Omental fat pad (tissue), 4 donors: ENCODE measurements at places on chromosomes 7 and 10.

DNA sequence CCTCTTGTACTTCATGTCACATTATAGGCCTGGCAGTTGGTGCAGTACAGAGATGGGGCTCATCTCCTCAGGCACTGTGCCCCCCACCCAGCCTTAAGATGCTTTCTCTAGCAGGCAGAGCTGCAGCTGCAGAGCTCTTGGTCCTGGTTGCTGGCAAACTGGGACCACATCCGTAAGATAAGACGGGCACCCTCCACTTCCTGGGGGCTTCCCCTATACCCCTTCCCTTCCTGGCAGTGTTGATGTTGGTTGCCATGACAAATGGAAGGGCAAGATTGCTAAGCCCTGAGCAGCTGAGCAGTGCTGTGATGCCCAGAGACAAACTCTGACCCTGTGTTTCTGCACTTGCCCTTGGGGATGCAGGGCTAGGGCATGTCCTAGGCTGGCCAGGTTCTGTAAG is 103.4 kb upstream of the ANLN start:
- no peak for DNase-seq

GRCh38 chr10:86630079-86630478 is 24.3 kb upstream of the OPN4 start:
- no peak for DNase-seq

GRCh38 chr10:59284118-59284975 is 78.0 kb downstream of the FAM13C start:
- DNase-seq, result no peak

DNA sequence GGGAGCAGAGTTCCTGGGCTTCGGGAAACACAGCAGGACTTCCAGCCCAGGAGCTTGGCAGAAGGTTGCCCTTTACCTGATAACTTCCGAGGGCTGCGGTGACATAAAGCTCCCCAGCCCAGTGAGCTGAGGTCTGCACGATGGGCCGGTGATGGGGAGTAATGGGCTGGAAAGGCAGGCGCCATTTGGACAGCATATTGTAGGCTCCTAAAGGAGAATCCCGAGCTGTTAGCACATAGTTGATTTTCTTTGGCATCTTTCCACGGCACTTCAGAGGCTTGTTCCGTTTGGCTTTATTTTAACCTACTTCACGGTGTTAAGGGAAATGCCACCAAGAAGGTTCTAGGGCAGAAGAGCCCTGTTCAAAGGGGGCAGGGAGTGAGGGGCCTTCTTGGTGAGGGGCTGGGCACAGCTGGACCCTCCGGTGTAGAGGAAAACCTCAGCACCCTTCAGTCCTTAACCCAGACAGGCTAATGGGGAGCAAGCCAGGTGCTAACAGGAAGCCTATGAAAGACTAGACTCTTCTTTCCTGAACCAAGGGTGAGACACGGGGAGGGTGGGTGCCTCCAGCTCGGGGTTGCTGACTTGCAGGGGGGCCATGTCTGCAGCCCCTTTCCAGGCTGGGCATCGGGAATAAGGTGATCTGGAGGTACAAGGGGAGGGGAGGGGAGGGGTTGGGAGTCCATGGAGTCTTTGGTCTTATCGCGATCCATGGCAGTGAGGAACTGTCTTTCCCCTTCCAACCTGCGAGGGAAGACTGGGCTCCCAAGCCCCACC is 347.7 kb downstream of the GLRX3 start:
- no peak for DNase-seq

GRCh38 chr10:64731016-64731415 is 1209.8 kb downstream of the REEP3 start:
- DNase-seq, result no peak

GRCh38 chr7:116614499-116615262 is 57.3 kb upstream of the MET start:
- no peak for DNase-seq

GRCh38 chr7:17411922-17412321 is 113.5 kb downstream of the AHR start:
- no peak for DNase-seq

GRCh38 chr10:113434950-113435349 is 117.9 kb upstream of the HABP2 start:
- DNase-seq, result no peak

- DNase-seq, result no peak
These were observed 11.0 kb downstream of the SAMD8 start for GRCh38 chr10:75122505-75122904.

GRCh38 chr10:21764466-21765189 is 230.6 kb downstream of the MLLT10 start:
- DNase-seq, result no peak

DNA sequence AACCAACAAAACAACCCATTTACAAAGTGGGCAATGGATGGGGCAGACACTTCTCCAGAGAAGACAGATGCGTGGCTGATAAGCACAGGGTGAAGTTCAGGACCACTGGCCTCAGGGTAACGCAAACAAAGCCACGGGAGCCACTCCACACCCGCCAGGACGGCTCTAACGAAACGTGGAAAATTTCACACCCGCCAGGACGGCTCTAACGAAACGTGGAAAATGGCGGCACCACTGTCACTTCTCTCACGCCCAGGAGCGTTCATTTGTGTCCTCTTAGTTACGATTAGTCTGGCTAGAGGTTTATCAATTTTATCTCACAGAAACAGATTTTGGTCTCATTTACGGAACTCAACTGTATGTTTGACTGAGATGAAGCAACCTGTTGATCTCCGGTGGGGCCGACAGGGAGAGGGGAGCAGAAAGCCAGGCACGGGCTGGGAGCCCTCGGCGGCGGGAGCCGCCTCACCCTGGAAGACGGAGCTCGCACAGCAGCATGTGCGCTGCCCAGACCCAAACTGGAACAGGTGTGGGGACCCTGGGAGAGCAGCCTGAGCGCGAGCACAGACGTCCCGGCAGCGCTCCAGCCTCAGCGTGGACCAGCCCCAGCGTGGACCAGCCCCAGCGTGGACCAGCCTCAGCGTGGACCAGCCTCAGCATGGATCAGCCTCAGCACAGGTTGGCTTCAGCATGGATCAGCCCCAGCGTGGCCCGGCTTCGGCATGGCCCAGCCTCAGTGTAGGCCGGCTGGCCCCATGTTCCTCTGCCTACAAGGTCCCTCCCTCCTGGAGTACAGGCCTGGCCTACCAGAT is 243.5 kb downstream of the MAD1L1 start:
- DNase-seq, result no peak

GRCh38 chr10:107829161-107829560 is 664.7 kb upstream of the SORCS1 start:
- no peak for DNase-seq

- no peak for DNase-seq
These were observed 19.4 kb downstream of the COPG2 start for GRCh38 chr7:130649004-130649790.

DNA sequence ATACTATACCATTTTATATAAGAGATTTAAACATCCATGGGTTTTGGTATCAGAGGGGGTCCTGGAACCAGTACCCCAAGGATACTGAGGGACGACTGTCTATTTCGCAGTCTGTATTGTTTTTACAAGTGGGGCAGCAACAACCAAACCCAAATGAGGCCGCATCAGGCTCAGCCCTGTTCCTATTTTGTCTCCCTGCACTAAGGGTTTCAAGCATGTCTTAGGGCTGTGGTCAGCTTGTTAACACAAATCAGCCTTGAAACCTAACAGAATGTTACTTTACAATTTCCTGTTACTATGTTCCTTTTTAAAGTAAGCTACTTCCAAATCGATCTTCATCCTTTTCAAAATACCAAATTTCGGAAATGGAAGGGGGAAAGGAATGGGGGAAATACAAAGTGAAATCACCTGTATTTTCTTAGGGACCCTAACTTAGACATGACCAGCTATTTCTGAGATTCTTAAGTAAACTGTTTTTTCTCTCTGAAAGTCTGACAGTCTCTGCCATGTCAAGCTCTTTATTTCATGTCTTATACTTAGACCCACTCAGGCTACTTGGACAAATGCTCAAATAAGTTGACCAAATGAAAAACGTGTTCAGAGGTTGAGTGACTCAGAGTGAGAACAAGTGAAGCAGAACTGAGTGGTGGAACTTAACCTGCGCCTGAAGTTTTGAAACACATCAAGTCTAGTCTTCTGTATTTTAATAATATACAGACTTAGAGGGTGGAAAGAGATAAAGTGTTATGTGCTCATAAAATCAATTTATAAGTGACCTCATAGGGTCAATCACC is 75.8 kb downstream of the C1GALT1 start:
- no peak for DNase-seq

- DNase-seq, result no peak
These were observed 76.9 kb upstream of the PDCD4 start for GRCh38 chr10:110794808-110795207.

GRCh38 chr7:143222782-143223181 is 945 bp downstream of the TAS2R40 start:
- DNase-seq, result no peak

- no peak for DNase-seq
These were observed 27.2 kb downstream of the ATE1 start for GRCh38 chr10:121900443-121901174.

DNA sequence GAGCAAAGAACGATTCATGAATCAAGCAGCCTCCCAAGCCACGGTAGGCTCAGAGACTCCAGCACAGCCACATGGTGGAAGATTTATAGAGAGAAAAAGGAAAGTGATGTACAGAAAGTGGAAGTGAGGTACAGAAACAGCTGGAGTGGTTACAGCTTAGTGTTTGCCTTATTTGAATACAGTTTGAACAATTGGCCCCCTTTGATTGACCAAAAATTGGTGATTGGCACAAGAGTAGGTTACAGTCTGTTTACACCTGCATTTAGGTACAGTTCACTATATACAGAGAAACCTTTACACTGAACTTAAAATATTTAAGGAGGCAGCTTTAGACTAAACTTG is 136.4 kb upstream of the ASAH2 start:
- no peak for DNase-seq

- no peak for DNase-seq
These were observed 45.7 kb downstream of the IKZF1 start for GRCh38 chr7:50349963-50350944.

DNA sequence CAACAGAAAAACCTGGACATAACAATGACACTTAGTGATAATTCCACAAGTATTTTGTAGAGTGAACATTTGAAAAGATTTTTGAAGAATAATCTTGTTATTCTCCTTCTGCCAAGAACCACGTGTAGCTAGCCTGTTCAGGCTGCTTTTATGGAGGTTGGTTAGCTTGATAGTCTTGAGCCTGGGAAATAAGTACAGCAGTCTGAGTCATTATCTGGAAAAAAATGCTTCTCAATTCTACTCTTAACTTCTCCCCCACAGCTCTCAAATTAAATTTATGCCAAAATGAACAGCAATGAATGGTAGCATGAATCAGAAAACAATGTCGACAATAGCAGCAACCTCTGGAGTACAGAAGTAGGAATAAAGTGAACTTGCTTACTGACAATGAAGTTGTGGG is 63.2 kb downstream of the GPR37 start:
- no peak for DNase-seq

GRCh38 chr10:110747609-110748464 is 103.7 kb downstream of the RBM20 start:
- no peak for DNase-seq

DNA sequence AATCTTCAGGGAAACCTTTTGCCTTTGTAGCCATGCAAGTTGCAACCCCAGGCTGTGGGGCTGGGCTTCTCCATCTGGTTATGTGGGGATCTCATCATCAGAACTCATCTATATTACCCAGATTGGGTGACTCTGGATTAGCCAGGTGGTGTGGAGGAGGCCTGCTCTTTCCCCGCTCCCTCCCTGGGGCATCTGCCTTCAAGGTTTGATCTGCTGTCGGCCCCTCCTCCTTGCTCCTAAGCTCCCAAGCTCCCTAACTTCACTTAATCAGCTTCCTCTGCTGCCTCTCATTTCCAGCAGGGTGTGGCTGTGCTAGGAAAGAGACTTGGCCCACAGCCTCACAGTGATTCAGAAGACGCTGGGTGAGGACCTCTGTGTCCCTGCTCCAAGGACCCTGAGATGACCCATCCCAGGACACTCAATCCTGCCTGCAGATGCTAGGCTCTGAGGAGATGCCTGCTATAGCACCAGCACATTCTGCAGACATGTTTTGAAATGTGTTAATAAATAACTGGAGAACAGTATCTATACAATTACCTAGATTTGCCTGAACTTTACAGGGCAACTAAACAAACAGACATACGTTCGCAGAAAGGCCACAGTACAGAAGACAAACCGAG is 392.1 kb upstream of the PODXL start:
- DNase-seq, result no peak

GRCh38 chr10:70898687-70899086 is 10.3 kb upstream of the PCBD1 start:
- DNase-seq, result no peak
